Amygdala (tissue), 56 donors: ENCODE measurements at places on chromosomes 11 and 22.

DNA sequence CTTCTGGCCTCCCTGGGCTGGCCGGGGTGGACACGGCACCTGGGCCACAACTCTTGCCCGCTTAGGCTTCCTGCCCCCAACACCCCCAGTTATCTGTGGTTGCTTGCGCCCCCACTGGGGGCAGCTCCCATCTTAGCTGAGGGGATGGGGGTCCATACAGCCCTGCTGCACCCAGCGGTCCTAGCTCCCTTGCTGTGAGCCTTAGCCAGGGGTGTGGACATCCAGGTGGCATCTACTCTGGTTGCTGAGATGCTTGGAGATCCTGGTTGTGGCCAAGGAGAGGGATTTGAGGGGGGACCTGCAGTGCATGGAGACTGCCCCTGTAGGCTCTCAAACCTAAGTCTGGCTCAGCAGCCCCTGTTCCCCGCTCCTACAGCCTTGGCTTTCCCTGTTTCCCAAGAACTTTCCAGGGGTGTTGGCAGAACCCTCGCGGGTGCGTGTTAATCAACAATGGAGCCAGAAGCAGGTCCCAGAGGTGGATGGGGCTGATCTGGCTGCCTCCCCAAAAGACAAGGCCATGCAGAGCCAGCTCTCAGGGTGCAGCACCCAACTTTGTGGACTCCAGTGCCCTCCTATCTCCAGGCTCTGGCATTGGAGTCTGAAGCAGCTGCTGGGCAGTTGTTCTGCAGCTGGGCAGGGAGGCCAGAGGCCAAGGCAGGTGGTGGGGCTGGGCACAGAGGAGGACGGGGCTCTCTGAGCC lies 3.3 kb downstream of the KCNQ1 start:
- no peak for DNase-seq

DNA sequence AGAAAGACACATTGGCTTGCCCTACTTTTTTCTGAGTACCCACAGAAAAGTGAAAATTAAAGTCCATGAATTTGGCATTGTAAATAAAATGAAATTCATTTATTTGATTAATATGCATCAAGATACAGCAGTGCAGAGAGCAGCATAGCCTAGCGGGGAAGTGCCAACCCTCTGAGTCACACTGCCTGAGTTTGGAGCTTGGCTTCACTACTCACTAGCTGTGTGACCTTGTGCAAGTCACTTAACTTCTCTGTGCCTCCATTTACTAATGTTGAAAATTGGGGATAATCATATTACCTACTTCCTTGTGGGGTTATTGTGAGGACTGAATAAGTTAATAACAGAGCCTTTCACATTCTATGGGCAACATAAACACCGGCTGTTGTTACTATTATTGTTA lies 111.5 kb upstream of the CSNK2A3 start:
- no peak for DNase-seq

- no peak for DNase-seq
These were observed 19.2 kb upstream of the OR56A3 start for GRCh38 chr11:5922749-5923426.

DNA sequence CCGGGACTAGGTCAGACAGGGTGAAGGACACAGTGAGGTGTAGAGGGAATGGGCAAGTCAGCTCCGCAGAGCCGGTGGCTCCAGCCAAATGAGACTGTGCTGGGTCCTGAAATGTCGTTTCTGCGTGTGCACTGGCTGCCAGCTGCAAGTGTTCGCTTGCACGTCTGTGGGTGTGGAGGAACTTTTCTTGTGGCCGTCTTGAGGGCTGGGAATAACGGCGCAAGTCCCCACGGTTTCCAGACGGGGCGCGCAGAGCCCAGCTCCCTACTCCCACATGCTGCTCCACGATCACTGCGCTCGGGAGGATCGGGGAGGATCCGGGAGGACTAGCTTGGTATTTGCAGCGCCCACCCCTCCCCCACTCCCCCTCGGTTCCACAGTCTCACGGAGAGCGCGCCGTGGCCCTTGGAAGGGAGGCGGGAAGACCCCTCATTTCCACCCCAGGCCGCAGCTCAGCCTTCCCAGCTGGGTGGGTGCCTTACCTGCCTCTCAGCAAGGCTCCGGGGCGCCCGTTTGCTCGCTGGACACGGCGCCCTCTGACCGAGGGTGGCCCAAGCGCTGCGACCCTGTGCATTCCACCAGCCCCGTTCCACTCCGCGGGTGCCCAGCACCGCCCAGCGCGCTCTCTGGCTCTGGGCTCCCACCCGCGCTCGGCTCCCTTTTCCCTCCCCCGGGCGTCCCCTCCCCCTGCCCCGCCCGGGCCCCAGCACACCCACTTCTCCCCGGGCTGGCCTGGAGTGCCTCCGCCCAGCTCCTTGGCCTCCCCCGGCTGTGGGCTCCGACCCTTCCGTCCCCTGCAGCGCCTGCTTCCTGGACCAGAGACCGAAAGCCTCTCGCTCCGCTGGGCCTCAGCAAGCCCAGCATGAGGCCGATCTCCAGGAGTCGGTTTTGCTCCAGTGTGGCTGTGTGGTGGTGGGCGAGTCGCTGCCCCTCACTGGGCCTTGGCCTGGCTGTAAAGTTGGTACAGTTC lies at the start of gene KCNE3:
KCNE3 (minus strand) TSS at position 634 of the 970 bp plus-strand sequence. CDS start 9,986 bp downstream, outside the sequence.
- no peak for DNase-seq

GRCh38 chr11:118670063-118670462 lies 9.4 kb downstream of the TREH start:
- no peak for DNase-seq

- peak; percentile 76 for DNase-seq
These were observed 51.5 kb upstream of the LRRC32 start for GRCh38 chr11:76721755-76722677.

- DNase-seq = no peak
These were observed 1.6 kb downstream of the SLN start for GRCh38 chr11:107710301-107710700.

DNA sequence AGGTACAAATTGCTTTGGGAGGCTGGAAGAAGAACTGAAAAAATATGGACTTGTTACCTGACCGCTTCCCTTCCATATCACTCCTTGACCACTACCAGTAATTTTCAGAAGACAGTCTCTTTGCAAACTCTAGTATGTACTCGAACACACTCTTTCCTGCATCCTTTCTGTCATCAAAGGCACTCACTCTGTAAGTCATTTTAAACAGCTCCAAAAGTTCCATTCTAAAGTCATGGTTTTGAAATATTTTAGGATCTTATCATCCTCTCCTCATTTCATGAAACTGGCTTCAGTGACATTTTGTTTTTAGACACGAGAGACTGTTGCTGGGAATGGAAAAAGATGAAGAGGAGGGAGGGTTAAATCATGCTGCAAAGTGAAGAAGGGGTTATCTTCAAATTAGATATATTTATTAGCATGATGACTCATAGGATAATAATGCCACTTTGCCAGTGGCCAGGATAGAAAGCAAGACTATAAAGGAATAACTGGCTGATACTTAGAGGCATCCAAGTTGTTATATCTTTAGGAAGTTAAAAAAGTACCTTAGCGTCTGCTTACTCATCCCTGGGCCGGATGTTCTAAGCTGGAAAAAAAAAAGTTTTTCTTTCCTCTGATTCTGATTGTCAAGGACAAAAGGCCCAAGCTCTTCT lies 549.3 kb downstream of the METTL15 start:
- no peak for DNase-seq

- no peak for DNase-seq
These were observed 48.7 kb downstream of the LRRC32 start for GRCh38 chr11:76621868-76622267.

DNA sequence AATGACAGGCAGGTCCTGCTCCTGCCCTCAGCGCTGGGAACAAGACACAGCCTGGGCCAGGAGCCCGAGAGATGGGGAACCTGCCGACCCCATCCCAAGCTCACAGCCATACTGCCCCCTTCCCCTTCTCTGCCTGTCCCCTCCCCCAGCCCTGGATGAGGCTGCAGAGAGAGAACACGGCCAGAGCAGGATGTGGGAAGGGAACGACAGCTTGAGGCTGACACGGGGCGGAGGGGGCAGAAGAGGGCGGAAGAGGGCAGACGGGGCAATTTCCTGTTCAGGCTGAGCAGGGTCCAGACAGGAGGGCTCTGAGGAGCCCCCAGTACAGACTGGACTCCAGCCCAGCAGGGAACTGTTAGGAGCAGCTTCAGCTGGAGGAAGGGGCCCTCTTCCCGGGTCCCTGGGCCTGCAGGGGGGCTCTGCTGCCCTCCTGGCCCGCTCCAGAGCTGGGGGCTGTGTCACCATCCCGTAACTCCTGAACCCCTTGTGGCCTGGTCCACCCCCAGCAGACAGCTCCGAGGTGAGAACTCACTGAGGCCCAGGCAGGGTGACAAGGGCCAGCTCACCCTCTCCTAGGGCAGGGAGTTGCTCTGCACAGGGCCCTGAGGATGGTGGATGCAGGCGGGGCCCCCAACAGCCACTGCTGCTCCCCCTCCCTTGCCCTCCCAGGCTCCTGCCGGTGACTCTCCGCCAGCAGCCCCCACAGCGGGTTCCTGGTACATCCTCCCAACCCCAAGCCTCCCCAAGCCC lies 5.7 kb downstream of the CTSD start:
- no peak for DNase-seq

DNA sequence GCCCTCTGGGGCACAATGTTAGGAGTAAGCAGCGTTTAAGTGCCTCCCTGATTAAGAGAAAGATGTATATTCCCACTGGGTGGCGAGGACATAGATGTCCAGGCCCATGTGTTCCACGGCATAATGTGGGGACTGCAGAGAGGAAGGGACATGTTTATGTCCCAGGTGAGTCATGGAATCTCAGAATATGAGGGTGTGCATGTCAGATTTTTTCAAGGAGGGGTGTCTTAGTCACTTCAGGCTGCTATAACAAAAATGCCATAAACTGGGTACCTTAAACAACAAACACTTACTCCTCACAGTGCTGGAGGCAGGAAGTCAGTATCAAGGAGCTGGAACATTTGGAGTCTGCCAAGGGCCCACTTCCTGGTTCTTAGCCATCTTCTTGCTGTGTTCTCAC lies 55.1 kb downstream of the BCR start:
- no peak for DNase-seq

DNA sequence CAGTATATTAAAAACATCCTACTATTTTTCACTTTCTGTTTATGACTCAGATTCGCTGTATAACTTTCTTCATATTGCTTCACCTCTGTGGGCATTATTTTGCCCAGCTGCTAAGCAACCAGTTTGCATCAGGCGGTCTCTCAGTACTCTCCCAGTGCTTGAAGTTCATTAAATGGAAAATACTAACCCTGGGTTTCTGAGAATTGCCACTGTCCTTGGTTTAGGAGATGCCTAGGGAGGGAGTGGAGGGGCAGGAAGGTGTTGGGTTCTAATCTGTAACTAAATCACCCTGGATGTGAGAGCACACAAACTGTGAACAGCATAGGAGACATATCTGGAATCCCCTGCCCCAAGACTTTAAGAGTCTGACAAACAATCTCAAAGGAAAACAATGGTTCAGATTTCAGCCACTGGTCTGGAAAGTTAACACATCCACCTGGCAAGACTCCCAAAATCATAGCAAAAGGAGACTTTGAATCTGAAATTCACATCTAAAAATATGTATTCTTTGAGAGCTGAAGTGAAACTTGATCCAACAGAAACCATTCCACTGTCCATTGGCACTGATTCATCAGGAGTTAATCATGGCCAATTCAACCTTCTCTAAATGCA lies 540.0 kb downstream of the SOX6 start:
- no peak for DNase-seq

GRCh38 chr11:133269267-133269666 lies 263.0 kb downstream of the OPCML start:
- DNase-seq = no peak

DNA sequence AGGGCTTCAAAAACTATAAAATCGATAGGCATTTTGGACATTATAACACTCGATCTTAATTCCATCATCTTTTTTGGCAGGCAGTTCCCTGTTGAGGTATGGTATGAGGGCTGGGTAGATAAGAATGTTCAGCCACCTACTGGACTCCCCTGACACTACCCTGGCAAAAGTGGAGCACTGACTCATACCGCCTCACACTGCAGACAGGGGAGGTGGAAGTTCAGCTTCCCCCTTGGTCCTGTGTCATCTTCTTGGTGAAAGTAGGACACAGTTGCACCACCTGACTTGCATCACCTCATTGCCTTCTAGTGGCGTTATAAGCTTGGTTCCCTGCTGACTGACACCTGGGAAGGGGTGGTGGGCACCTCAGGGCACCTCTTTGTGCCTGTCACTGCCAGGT lies 30.4 kb downstream of the PAAF1 start:
- no peak for DNase-seq

GRCh38 chr11:95487391-95487790 lies 256.4 kb upstream of the SESN3 start:
- no peak for DNase-seq

- DNase-seq = no peak
These were observed 72.0 kb downstream of the CYTH4 start for GRCh38 chr22:37354261-37354660.

GRCh38 chr11:70191495-70192140 lies 11.5 kb upstream of the FADD start:
- DNase-seq = no peak

GRCh38 chr11:60942219-60942618 lies 9.8 kb downstream of the SLC15A3 start:
- no peak for DNase-seq

- no peak for DNase-seq
These were observed 2.1 kb downstream of the ALDH3B1 start for GRCh38 chr11:68012044-68012842.

GRCh38 chr11:9092072-9092471 lies 673 bp upstream of the SCUBE2 start:
- no peak for DNase-seq

GRCh38 chr11:114105611-114106010 lies 46.1 kb downstream of the ZBTB16 start:
- DNase-seq = no peak
